ENCODE measurements at places on chromosomes 7 and 10.

DNA sequence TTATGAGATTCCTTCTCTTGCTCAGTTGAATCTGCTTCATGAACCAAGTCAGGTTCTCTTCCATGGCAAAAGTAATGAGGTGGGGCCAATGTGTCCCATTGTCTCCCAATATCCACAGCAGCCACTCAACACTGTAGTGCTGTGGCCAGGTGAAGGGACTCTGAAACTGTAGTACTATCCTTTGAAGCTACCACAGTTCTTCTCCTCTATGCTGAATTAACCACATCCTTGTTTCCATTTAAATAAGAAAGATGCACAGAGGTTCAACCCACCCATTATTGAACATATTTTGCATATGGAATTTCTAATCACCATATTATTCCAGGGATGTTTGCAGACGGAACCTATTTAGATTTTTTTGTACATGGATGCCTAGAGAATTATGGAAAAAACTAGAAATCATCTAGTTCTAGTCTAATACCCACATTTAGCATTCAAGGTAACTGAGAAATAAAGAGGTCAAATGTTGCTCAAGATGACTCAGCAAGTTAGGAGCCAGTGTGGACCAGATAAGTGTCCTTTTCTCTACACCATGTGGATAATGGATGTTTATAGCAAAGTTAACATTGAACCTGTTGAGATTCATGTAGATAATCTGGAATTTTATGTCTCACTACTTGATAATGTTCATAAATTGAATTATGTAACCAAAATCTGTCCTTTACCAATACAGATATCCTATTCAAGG is 64.5 kb downstream of the LRRTM3 start:
- no peak for DNase-seq

DNA sequence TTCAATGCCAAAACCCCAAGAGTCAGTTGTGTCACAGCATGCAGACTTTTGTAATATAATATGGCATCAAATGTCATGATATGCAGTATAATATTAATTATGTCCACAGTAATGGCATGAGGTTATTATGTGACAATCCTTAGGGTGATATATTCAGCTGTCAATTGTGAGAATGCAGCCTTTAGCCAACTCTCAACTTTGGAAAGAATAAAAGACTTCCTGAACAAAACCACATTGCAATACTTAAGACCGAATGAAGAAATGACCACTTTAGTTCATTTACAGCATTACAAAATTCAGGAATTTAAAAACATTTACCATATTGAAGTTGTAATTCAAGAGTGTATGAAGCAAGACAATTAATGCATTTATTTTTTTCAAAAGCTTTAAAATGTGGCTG is 45.4 kb downstream of the CPVL start:
- DNase-seq = no peak

DNA sequence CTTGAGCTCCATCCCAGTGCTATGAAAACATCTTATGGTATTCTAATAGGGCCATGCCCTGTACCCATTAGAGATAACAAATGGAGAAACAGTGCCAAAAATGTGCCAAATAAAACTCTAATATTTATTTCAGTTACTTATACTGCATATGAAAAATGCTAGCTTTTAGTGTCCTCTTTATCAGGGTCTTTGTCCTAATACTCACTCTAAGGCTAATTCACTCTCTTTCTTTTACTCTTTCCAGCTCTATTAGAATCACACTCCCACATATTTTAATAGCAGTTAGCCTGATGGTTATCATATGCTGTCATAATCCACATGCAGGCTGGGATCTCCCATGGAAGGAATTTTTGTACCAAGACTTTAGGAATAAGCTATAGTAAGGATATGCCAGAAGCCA is 408.4 kb downstream of the ETV1 start:
- no peak for DNase-seq

DNA sequence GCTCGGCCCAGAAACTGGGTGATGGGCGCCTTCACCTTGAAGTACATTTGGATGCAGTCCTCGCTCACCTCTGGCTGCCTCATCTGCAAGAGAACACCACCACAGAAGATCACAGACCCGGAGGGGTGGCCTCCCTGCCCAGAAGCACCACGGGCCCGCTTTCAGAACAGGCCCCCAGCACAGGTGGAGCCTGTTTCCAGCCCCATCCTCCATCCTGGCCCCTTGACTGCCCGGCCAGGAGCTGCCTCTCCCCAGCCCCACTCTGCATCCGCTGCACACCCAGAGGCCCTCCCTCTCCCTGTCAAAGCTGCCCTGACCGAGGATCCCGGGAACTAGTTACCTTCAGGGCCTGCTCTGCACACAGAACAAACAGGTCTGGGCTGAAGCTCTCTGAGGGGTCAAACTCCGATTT is 724 bp downstream of the CFAP46 start:
- DNase-seq = no peak

DNA sequence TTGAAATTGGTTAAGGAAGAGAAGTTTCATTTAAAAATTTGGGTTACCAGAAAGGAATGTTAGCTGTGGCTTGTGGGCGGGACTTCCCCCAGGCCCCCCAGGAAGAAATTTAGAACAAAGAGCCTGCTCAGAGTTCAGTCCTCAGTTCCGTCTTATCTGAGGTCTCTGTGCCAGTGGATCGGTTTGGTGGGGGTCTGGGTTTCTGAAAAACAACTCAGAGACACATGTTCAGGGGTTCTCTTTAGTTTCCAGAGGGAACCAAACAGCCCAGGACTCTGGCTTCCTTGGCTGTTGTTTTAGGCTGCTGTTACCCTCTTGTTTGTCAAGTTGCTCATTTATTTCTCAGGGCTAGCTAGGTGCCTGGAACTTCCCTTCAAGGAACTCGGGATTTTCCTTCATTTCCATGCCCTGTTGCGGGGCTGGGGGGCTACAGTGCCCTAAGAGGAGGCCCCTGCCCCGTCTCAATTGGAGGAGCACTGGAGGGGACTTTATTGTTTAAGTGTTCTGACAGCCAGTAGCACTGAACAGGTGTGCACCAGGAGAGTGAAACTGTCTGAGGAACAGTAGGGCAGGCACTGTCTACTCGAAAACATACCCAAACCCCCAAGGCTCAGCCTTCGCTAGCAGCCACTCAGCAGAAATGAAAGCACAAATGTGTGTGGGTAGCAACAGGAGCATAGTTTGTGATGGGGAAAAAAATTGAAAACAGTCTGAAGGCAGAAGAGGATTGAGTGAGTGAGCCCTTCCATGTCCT is 59.9 kb downstream of the ALOX5 start:
- no peak for DNase-seq

DNA sequence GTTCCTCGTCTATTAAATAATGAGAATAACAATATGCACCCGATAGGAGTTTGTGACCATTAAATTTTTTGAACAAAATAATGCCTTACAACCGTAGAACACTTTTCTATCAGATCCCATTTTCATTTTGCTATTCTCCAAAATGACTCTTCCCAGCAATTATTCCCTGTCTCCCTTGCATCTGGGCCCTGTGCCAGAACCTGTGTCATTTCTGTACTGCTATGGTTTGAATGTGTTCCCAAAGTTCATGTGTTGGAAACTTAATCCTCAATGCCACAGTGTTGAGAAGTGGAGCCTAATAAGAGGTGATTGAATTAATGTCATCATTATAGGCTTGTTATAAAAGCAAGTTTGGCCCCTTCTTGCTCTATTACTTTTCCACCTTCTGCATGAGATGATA is 33.2 kb upstream of the SMNDC1 start:
- DNase-seq = no peak

- DNase-seq = peak; percentile 50
Observed at GRCh38 chr7:79988653-79989052, 146.0 kb upstream of the GNAI1 start.

DNA sequence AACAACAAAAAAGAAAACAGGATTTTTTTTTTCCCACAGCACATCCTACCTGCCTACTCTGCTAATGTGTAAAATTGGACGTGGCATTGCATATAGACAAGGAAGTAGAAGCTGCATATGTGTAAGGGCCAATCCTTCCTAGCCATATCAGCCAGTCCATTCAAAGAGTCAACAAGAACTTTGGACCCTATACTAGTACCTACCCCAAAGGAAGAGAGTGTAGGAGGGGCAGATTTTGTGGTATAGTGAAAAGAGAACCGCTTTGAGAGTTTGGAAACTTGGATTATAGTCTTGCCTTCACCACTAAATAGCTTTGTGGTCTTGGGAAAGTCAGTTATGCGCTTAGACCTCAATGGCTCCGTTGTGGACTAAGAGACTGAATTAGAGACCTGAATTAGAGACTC is 12.1 kb upstream of the MCU start:
- no peak for DNase-seq

DNA sequence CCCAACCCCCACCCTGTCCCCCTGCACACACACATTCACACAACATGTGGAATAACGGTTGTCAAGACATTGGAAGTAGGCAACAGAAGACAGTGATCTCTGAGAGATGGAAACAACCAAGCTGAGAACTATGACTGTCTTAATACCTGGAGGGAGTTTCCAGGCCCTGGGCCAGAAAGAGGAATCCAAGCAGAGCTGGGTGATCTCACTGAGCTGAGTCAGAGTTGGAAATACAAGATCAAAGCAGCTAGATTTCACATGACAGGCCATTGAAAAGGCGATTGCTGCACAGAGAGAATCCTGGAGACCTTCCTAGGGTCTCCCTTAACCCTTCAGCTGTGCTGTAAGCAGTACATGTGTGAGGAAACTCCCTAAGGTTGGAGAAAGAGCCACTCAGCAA is 165.8 kb upstream of the PRSS1 start:
- DNase-seq = peak; percentile 91

DNA sequence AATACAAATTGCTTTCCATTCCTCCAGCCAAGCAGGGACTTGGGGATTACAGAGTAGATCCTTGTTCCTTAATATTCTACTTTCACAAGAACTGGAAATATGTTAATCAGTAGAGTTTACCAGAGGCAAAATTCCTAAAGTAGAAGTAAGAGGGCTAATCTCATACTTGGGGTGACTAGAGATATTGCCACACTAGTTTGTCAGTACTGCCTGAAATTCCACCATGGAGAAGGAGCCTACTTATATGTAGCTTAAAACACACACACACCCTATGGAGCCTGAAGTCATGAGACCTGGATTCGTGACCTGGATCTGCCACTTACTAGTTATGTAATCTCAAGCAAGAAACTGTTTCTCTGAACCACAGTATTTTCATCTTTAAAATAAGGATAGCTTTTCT is 33.9 kb downstream of the STRIP2 start:
- DNase-seq = peak; percentile 20

- DNase-seq = peak; percentile 2
Observed at GRCh38 chr10:17479015-17479615, 24.7 kb upstream of the ST8SIA6 start.

DNA sequence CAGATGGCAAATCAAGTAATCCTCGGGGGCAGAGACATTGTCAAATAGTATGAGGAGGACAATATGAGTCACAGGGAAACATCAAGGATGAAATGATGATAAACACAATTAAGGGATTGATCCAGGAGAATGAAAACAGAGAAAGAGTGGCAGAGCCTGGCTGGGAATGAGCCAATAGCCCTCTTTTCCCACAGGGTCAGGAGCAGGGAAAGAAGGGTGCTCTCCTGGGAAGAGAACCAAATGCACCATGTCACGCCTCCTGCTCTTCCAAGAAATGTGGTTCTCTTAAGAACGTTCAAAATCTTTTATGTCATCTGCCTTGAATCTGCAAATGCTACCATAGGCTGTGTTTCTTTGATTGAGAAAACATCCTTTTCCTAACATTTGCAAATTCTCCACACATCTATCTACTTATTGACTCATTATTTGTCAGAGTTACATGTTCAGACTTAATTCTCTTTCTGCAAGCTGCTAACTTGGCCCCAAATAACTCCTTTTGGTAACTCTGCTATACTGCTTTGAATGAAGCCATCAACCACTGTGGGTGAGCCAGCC is 50.6 kb downstream of the HIPK2 start:
- peak; percentile 91 for DNase-seq

- no peak for DNase-seq
Observed at GRCh38 chr10:118163217-118163616, 116.5 kb upstream of the RAB11FIP2 start.

DNA sequence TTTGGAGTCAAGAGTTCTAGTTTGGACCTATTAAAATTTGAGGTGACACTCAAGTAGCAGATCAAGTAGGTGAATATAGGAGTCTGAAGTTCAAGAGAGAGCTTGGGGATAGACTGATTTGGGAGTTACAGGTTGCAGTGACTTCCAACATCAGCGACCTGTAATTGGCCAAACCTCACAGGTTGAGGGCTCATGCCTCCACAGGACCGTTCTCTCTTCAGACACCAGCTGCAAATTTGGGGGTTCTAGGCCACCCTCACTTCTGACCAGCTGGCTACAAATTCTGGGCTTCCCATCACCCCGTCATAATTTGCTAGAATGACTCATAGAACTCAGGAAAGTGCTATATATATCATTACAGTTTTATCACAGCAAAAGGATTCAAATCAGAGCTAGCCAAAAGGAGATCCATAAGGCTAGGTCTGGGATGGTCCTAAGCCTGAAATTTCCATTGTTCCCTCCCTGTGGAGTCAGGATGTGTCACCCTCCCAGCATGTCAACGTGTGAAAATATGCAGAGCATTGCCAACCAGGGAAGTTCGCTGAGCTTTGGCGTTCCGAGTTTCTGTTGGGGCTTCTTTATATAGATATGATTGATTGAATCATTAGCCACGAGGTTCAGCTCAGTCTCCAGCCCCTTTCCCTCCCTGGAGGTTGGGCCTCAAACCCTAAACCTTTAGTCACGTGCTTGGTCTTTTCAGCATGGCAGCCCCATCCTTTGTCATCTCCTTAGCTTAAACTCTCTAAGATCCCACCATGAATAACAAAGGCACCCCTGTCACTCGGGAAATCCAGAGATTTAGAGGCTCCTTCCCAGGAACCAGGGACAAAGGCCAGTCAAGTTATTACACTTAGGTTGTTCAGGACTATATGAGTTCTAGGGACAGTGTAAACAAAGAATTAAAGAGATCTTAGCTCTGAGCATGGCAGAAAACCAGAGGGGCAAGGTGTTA is 20.7 kb upstream of the ZNF212 start:
- no peak for DNase-seq

GRCh38 chr7:90518630-90519029 is 49.2 kb downstream of the PTTG1IP2 start:
- DNase-seq = no peak

- no peak for DNase-seq
Observed at GRCh38 chr10:75043256-75044131, 68.0 kb upstream of the SAMD8 start.

- DNase-seq = no peak
Observed at GRCh38 chr10:938941-939678, 7.6 kb upstream of the LARP4B start.
